ENCODE measurements at places on chromosomes 4 and X.

DNA sequence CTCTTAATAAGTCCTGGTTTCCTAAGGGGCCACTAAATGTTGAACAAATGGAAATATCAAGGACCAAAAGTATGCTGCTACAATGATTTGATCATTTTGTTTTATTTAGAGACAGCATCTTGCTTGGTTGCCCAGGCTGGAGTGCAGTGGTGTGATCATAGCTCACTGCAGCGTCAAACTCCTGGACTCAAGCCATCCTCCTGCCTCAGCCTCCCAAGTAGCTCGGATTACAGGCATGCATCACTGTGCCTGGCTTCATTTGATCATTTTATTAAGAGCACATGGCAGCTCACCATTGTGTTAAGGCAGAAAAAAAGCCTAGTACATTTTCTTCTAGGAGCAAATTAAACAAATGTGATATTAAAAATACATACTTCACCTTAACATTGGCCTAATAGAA is 52.7 kb downstream of the DCLK2 start:
- DNase-seq, result no peak

DNA sequence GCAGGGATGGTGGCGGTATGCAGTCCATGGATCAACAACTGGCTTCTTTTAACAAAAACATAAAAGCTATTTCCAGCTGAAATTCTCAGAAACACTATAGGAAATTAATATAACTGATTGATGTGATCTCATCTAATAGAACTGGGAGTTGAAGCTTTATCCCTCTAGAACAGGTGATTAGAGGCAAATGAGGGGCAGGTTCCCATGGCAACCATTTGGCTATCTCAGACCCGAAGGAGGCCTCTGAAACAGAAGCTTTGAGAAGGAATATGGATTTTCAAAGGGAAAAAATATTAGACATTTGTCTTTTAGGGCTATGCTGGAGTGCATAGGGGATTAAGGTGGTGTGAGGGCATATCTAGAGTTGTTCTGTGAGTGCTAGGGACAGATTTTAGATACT is 50.0 kb downstream of the IGSF1 start:
- no peak for DNase-seq

DNA sequence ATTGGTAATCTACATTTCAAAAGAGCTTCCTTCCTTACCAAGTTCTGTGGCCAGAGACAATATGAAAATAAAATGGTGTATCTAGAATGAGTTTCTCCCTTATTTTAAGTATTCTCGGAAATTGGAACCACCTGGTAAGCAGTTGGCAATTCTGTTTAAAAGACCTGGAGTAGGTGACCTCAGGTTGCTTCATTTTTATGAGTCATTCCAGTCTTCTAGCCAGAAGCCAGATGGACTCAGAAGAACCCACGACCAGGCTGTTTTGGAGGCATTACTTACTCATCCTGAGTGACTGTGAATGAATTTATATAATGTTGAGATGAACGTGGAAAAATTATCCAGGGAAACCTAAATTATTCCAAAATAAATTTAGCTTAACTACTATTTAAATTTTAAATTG is 9.1 kb downstream of the BMPR1B start:
- no peak for DNase-seq

DNA sequence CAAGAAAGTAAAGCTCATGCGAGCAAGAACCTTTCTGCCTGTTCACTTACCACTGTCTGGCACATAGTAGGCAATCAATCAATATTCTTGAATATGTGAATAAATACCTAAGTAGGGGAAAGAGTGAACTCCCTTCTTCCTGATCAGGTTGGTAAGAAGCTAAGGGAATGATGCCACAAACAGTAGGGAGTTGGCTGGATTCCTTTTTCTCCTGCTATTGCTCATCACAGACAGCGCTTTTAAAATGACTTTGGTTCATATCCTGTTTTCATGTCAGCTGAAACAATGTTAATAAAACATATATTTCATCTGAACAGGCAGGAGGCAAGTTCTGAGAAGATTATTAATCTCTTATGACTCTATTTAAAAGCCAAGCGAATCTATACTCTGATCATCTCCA is 99.2 kb downstream of the NSUN7 start:
- no peak for DNase-seq

DNA sequence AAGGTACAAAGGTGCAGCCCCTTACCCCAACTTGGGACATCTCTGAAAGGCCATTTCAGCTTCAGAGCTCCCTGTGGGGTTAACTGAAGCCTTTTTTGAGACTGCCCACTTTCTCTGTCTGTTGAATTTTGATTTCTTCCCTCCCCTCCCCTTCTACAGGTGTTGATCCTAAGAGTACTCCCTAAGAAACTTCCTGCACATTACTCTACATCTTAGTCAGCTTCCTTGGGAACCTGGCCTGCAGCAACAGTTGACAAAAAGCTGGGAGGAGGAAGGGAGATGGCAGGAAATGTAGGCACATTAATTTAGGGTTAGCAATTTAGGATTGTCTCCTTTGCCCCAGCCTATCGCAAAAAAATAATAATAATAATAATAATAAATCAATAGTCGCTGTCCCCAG is 1.2 kb upstream of the IDS start:
- no peak for DNase-seq

GRCh38 chr4:165379678-165380064 is 863 bp downstream of the CPE start:
- DNase-seq, result no peak

GRCh38 chr4:140331876-140332275 is 41.6 kb upstream of the SCOC start:
- no peak for DNase-seq

DNA sequence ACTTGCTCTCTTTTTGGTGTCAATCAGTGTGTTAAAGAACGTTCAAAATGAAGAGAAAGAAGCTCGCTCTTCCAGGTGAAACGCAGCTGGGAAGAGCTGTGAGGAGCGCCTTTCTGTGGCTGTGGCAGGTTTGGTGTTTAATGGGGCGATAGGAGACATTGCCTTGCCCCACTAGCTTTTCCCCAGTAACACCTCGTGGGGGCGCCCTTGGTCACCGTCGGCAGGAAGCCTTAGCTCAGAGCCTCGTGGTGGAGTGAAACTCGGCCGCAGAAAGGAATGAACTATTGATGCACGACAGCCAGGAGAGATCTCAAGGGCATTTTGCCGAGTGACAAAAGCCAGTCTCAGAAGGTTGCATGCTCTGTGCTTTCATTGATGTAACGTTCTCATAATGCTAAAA is 65.1 kb downstream of the GPR143 start:
- no peak for DNase-seq

- DNase-seq, result no peak
These were observed 231.1 kb upstream of the ARHGAP24 start for GRCh38 chr4:85243857-85244256.

DNA sequence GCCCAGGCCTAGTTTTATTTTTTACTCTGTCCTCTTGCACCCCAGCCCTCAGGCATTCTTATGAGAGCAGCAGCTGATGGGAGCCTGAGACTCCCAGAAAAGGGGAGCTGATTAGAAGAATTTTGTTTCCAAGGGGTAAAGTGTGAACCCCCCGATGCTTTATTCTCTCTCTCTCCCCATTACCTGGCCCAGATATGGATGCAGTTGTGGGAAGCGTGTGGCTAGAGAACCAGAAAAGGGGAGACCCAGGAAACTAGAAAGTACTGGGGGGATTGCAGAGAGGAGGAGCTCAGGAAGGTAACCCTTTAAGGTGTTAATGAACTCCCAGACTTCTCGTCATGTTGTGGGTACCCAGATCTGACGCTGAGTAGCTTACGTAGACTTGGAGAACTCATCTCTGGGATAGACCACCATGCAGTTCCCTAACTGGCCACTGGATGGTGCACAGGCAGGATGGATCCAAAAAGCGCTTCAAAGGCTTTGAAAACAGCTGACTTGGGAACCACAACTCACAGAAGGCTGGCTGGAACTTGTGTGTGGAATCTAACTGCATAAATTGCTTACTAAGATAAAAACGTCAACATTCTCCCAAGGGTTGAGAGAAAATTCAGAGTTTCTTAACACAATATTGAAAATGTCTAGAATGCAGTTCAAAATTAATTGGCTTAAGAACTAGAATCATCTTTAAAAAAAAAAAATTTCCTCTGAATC is 64.7 kb downstream of the TBC1D14 start:
- DNase-seq, result no peak

GRCh38 chr4:61741327-61742096 is 541.4 kb downstream of the ADGRL3 start:
- no peak for DNase-seq

- DNase-seq, result no peak
These were observed 40.0 kb downstream of the C4orf51 start for GRCh38 chr4:145719752-145720624.

GRCh38 chr4:4377732-4378460 is 9.0 kb upstream of the NSG1 start:
- no peak for DNase-seq

DNA sequence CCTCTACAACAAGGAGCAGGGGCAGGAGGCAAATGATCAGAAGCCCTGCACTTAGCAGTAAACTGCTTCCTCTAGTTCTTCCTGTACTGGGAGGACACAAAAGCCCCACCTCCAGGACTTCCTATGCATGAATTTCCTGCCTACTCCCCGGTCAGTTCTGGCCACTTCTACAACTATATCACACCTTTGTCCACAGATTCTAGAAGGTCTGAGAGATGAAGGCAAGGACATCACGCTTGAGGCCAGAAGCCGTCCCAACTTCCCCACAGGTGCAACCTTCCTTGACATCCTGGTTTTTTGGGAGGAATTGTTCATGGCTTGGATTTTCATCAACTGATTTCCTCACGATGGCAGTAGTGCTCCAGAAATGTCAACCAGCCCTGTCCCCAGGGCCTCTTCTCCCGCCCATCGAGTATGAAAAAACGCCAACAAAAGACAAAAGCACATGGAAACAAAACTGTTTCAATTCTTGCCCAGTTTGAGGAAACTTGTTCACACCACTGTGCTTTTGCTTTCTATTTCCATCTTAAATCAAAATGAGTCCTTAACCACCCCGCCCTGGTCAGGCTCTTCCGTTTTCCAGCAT is 206.5 kb upstream of the STK26 start:
- DNase-seq, result no peak

GRCh38 chr4:170652571-170652970 is 562.8 kb upstream of the AADAT start:
- no peak for DNase-seq

DNA sequence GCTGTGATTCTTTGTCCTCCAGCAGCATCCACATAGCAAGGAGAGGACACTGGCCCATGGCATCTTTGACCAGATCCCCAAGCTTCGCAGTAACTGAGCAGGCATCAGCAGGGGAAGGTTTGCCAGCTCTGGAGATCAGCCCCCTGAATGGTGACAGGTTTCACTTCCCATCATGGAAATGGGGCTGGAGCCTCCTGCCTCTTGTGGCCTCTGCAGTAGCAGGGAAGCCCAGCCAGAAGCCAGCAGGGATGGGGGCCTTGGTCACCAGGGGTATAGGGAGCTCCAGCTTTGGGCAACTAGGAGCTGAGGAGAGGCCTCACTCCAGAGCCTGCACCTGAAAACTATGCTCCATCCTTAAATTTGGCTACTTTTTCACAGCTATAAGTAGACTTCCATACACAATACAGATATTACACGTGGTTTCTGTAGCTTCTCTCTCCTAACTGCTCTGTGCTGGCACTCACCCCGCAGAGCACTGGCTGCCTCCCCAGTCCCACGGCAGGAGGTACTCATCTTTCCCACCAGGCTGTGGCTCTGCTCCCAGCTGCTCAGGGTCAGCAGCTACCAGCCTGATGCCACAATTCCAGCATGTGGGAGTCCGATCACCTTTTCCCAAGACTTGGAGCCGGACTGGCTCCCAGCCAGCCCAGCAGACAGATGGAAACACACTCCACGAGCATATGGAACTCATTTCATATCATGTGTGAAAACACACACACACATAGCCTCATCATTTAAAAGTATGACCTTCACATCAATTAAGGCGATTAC is 2.8 kb downstream of the TMEM271 start:
- DNase-seq, result no peak

DNA sequence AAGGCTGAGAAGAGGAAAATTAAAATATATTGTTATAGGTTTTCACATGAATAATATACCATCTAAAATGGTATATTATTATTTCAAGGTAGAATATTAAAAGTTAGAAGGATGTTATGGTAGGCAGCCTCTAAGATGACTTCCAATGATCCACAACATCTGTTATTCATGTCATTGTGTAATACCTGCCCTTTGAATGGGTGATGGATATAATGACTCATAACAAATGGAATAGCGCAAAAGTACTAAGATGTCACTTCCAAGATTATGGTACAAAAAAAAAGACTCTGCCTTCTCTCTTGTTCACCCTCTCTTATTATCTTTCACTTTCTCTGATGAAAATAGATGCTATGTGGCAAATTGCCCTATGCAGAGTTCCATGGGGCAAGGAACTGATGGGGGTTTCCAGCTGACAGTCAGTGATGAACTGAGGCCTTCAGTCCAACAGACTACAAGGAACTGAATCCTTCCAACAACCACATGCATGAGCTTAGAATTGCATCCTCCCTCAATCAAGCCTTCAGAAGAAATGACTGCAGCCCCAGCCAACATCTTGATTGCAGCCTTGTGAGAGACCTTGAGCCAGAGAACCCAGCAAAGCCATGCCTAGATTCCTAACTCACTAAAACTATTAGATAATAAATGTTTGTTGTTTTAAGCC is 57.7 kb downstream of the HS6ST2 start:
- DNase-seq, result no peak

GRCh38 chr4:103754844-103755243 is 35.1 kb upstream of the TACR3 start:
- DNase-seq, result no peak

DNA sequence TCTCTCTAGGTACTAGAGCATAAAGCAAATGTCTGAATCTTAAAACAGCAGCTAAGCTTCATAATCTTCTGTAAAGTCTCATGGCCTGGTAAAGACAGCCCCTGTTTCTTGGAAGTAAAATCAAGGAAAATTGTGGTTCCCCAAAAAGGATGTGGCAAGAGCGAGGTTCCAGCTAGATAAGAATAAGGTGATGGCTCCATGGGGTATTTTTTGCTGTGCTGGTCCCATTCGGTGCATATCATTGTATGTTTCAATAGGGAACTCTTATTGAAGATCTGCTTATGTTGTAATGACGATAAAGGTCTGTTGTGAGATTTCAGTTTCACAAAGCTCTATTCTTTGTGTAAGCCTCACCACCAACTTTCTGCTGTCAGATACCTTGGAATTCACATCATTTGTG is 316.9 kb upstream of the NOCT start:
- DNase-seq, result no peak

- no peak for DNase-seq
These were observed 278 bp downstream of the CLOCK start for GRCh38 chr4:55546506-55546755.

- DNase-seq, result no peak
These were observed 123.0 kb downstream of the CAMK2D start for GRCh38 chr4:113638562-113638832.
